ENCODE measurements at places on chromosomes 13 and 19.

DNA sequence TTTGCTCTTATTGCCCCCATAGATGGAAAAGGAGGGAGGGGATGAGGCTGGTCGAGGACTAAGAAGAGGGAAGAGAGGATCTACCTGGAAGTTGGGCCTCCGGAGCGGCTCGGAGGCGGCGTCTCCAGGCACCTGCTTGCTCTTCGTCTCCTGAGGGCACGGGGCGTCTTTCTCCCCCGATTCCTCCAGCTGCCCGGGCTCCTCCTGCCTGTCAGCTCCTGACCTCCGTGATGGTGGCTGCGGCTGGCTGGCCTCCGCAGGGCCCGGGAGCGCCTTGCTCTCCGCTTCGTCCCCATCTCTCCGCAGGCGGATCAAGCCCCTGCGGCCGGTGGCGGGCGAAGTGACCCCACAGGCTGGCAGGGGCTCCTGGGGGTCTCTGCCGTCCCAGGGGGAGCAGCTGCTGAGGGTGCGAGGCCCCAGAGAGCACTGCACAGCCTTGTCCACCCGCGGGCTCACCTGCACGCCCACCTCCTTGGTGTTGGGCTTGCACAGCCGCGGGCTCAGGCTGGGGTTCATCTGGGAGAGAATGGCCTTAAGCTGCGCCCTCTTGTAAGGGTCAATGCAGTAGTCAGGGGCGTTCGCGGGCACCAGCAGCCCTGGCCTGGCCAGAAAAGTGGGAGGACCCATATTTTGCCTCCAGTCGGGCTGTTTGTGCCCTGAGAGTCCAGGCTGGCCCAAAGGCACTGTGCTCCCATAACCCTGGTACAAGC lies 3.8 kb downstream of the ZAR1L start:
- DNase-seq = no peak

DNA sequence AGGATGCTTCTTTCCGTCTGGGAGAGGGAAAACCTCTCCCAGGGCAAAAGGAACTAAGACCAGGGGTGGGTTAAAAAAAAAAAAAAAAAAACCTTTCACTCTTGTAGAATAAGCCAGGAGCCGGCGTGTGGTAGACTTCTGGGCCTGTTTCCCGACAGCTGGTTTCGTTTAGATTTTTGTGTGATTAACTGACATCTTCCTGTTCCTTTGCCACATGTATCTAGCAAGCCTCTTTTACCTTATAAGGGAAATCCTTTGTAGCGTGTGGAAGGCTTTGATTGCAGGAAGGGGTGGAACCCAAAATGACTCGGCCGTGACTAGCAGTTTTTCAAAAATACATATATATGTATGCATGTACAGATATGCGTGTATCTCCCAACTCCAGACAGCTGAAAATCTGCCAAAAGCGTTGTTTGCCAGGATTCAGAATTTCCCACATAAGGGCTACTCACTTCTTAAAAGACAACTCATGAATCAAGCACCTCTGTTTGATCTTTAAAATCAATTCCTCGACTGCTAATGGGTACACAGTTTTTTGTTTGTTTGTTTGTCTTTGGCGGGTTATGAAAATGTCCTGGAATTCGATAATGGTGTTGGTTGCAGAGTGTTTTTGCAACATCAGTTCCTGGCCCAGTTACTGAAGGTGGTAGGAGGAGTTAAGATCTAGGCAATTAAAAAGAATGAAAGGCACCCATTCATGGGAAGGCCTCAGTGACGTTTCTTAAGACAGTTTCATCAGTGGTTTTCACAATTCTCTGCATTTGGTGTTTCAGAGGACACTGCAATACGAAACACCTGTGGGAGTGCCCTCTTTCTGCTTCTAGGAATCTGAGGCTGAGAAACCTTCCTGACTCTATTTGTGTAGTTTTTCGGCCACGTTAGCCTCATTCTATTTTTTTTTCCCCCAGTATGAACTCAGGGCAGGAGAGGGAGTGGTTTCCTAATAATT lies 2.7 kb downstream of the TPM4 start:
- peak; percentile 92 for DNase-seq

GRCh38 chr13:105463011-105463501 lies 1072.4 kb downstream of the EFNB2 start:
- no peak for DNase-seq

DNA sequence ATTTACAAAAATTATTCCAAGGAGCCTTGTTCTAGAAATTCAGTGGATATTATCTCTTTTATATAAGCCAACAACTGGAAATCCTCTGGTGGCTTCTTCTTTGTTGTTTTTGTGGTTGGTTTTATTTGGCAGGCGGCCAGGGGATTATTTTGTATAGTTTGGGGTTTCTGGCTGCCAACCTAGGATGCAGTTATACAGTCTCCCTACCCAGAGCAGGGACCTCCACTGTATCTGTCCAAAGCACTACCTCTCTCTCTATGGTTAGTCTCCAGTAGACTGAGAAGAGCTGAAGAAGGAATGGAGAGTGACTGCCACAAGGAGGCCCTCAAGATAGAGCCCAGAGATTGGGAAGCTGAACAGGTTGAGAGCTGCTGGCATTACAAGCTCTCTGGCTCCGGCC lies 80.2 kb downstream of the ZAR1L start:
- DNase-seq = no peak

GRCh38 chr13:99865420-99865930 lies 106.1 kb downstream of the ZIC5 start:
- no peak for DNase-seq

- DNase-seq = no peak
Measured at GRCh38 chr13:20219577-20219976, 12.5 kb downstream of the GJB6 start.

DNA sequence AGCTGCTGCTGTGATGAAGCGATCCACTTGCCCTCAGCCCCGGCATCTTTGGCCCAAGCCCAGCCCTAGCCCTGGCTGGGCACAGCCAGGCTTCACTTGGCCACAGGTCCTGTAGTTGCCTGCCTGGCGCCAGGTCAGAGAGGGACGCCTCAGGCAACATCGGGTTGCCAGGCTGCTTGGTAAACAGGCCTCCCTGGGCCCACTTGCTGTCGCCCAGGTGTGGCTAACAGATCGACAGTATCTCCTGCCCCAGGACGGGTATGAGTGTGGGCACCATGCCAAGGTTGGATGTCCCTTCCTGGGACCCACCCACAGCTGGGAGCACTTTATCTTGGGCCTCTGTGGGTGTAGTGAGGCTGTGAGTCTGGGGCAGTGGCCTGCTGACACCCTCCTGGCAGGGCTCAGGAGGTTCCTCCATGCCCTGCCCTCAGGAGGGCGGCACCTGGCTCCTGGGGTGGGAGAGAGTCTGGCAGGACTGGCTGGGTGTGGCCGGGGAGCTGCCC lies 27.8 kb downstream of the CARM1 start:
- no peak for DNase-seq

DNA sequence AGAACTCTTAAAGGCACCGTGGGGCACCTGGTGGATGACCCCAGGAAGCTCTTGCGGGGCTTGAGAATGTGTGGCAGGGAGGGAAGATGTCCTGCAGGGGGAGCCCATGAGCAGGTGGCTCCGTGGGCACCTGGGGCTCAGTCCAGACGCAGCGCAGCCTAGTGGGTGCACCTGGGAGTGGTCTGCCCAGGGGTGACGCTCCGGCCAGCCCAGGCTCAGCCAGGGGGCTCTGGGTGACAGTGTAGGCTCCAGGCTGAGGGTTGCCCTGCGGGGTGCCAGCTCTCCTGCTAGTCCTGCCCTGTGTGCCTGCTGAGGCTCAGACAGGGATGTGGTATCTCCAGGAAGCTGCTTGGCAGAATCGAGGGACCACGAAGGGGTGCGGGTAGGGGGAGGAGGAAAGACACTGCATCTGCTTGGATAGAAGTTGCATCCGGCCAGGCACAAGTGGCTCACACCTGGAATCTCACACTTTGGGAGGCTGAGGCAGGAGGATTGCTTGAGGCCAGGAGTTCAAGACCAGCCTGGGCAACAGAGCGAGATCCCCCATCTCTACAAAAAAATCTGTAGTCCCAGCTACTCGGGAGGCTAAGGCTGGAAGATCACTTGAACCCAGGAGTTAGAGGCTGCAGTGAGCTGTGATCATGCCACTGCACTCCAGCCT lies 15.0 kb upstream of the PGLS start:
- DNase-seq = peak; percentile 67

Data from CD4-positive, alpha-beta T cell treated with Interleukin-4 for 4 hours (primary cell).